Gastroesophageal sphincter (tissue), 4 donors: ENCODE measurements at places on chromosomes 5 and 9. TPM values are rescaled to one million over a fixed set of nuclear protein-coding genes. Genes with fewer than 3 reads are reported as not detected.
A peak's percentile ranks its signal among the peaks of the same experiment; 100 is the strongest.

The NAIP gene
- total RNA-seq = 25.7 TPM

The ZDHHC11 gene
- 11.6 TPM for total RNA-seq

The FOXD4L3 gene
- total RNA-seq = not detected

The SLC6A18 gene
- not detected for total RNA-seq

The UNC5A gene
- 0.27 TPM for total RNA-seq

The ADGRD2 gene
- total RNA-seq = not detected

The SLC6A7 gene
- total RNA-seq = not detected

DNA sequence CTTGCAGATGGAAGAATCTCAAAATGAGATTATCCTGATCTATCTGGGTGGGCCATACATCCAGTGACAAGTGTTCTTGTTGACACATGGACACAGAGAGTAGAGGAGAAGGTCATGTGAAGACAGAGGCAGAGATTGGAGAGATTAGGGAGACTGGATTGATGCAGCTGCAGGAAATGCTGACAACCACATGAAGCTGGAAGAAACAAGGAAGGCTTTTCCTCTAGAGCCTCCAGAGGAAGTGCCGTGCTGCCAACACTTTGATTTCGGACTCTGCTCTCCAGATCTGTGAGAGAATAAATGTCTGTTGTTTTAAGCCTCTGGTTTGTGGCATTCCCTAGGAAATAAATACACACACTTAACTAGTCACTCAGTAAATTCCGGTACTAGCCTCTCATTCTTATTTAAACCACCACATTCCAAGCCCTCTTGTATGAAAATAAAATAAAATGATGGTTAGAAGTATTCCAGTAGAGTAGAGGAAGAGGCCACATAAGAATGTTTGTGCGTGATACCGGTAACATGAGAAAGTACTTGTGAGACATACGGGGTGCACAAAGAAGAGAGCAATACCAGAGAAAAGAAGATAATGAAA lies 110.9 kb upstream of the DMAC1 start:
- no peak for ATAC-seq

GRCh38 chr9:133449760-133450159 lies 10.0 kb upstream of the CACFD1 start:
- no peak for ATAC-seq

- no peak for ATAC-seq
Observed at GRCh38 chr5:12023614-12024241, 119.5 kb upstream of the CTNND2 start.

DNA sequence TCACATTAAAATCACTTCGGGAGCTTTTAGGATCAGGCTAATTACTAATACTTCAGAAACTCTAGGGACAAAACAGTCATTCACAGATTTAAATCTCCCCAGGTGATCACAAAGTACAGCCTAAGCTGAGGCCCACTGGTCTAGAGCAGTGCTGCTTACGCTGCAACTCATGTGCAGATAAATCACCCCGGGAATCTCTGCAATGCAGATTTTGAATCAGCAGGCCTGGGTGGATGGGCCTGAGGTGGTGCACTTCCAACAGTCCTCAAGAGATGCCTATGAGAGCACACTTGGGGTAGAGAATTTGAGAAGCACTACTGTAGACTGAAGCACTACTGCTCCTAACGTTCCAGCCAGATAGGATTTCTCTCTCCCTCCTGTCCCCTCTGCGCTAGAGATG lies 28.4 kb downstream of the CSF1R start:
- ATAC-seq = no peak

- ATAC-seq = no peak
Observed at GRCh38 chr5:157934600-157934999, 75.7 kb upstream of the CLINT1 start.

GRCh38 chr9:109192732-109193361 lies 25.8 kb upstream of the FRRS1L start:
- ATAC-seq = no peak

DNA sequence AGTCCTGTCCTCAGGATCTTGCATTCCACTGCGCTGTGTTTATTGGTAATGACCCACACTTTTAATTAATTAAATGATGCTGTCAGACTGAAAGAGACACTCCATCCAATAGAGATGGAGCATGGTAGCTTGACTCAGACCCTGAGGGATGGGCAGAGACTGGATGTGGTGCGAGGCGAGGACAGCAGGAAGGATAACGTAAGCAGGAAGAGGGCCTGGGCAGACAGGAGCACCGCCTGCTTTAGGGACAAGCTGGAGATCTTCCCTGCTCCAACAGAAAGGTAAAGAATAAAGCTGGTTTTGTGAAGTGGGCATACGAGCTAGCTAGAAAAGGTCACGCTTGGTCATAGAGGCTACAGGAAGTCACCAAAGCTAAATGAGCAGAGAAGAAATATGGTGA lies 3.6 kb upstream of the DOCK8 start:
- no peak for ATAC-seq

DNA sequence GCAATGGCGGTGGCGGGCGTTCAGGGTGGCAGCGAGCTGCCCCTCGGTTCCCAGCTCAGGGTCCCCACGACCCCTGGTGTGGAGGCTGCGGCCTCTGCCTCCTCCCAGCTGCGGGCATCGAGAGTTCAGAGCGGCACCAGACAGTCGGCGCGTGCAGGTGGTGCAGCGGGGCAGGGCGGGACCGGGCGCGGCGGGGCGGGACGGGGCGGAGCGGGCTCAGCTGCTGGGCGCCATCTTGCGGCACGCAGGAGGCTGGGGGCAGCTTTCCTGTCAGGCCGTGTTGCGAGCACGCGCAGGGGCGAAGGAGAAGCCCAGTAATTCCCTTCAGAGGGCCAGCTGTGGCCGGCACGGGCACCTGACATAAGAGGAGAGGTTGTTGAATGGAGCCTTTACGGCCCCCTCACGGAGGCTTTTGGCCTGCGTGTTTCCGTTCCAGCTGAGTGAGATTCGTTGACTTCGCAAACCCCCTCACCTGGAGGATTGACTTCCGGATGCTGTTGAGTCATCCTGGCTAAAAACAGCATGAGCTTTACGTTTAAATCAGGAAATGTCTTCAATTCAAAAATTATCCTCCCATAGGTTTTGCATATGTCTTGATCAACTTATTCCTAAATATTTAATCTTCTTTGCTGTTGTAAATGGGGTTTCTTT lies 587 bp downstream of the C5orf47 start:
- no peak for ATAC-seq

GRCh38 chr5:139746691-139747582 lies 48.7 kb upstream of the PSD2 start:
- ATAC-seq = peak; percentile 17
